ENCODE measurements at places on chromosomes 7 and 10.

GRCh38 chr7:72152161-72153131, 259.7 kb downstream of the CALN1 start:
- no peak for DNase-seq

DNA sequence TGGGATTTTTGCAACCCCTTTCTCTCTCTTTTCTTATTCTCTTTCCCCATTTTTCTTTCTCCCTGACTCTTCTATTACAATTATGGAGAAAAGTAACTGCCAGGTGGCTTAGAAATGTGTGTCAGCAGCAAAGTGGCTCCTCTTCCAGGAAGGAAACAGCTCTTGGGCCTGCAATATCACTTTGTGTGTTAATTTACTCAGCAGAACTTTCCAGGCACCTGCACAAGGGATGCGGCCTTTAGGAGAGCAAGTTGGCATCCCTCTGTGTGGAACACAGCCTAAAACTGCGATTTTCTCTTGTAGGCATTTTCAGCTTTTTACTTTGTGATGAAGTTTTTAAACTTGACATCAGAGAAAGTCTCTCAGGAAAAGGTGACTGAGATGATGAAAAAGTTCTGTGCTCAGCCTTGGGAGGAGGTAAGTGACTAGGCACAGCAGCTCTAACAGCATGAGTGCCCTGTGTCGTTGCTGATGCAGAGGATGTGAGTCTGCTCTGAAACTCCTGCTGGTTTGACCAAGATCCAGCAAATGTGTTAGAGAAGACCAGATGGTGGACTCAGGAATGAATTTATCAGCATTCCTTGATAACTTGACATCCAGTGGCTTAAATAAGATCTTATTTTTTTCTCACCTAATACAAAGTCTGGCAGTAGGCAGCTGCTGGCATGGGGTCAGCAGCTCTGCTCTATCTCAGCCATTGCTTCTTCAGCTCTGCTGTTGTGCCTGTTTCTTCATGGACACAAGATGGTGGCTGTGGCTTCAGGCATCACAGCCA, 47.4 kb upstream of the CC2D2B start:
- DNase-seq = no peak

GRCh38 chr7:34734771-34735170, 76.8 kb downstream of the NPSR1 start:
- no peak for DNase-seq

DNA sequence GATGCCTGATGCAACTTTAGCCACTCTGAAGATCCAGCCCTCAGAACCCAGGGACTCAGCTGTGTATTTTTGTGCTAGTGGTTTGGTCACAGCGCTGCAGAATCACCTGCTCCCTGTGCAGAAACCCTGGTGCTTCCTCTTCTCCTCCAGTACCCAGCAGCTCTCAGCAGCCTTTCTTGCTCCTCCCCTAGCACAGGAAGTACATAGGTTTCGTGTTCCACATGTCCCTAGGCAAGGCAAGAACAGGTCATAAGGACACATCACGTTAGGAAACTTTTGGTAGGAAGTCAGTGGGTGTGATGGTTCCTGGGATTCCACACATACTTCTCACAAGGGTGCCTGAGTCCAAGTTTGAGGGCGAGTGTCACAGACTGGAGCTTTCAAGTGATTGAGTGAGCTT, 167.9 kb upstream of the PRSS1 start:
- no peak for DNase-seq

All from NCI-H526 (cell line).